ENCODE measurements at places on chromosomes 5 and 9.

DNA sequence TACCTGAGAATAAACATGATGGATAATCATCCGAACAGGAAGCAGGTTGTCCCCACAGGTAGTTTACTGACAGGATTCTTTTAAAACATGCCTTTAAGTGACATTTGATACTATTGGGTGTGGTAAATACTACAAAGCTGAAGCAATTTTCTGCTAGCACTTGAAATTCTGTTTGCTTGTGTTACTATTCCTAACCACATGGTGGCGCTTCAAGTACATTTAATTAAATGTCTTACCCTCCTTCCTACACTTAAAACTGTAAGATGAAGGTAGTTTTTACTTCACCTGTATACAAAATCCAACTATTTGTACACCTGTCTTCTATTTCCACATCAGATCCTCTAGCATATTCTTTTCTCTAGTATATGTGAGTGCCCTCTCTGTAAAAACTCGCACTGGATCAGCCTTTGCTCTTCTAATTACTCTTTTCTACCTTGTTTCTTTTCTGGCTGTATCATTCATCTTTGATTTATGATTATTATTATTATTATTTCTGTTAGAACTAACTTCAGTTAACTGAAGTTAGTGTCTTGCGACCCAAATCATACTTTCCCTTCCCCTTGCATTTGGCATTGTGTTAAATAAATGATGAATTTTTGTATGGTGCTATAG lies 18.4 kb downstream of the SLC25A46 start:
- DNase-seq: no peak

DNA sequence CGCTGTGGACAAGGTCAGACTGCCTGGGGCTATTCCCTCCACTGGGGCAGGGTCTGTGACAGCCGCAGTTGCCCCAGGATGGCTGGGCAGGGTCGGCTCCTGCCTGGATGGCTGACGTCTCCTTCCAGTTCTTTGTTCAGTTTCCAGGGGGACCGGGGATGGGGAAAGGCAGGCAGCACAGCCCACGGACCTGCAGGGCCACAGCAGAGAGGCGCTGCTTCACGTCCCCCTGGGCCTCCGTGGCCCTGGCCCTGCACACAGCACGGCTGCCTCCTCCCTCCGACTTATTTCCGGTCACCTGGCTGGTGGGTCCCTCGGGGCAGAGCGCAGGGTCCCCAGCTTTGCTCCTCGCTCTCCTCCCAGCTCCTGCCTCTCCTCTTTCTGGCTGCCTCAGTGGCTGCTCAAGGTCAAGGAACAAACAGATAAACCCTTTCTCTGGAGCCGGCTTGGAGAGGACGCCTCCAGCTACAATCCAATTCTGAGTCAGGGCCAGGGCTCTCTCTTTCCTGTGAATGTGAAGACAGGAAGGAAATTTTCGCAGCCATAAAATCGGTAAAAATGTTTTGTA lies 169.7 kb downstream of the C9orf50 start:
- DNase-seq: no peak

- no peak for DNase-seq
These were observed 316.5 kb downstream of the ICE1 start for GRCh38 chr5:5738797-5739489.

DNA sequence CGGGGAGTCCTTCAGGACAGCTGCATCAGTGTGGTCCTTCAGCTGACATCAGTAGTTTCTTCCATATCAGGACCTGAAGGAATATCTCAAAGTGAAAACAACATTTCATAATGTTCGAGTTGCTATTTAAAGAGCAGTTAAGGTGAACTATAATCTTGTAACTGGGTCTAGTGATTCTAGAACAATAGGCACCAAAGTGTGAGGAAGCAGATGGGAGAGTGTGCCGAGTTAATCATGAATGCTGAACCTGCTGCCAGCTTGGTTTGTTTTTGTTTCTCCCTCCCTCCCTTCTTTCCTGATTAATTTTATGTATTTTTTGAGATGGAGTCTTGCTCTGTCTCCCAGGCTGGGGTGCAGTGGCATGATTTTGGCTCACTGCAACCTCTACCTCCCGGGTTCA lies 3.6 kb upstream of the PTGR1 start:
- DNase-seq: no peak

DNA sequence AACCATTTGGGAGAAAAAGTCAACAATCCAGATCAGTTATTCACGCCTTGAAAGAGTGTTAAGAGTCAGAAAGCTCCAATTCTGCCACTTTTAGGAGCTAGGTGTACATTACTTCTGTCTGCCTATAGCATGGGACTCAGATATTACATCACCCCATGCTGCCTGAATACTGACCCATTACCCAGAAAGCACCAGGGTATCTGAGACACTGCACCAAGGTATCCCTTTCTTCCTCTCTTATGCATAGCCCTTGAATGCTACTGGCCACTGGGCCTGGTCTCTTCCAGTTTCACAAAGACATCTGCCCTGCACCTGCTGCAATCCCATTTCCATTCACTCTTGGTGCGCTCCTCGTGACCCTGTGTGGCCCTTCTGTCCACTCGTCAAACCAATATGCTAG lies 2.6 kb downstream of the STRBP start:
- DNase-seq: no peak

DNA sequence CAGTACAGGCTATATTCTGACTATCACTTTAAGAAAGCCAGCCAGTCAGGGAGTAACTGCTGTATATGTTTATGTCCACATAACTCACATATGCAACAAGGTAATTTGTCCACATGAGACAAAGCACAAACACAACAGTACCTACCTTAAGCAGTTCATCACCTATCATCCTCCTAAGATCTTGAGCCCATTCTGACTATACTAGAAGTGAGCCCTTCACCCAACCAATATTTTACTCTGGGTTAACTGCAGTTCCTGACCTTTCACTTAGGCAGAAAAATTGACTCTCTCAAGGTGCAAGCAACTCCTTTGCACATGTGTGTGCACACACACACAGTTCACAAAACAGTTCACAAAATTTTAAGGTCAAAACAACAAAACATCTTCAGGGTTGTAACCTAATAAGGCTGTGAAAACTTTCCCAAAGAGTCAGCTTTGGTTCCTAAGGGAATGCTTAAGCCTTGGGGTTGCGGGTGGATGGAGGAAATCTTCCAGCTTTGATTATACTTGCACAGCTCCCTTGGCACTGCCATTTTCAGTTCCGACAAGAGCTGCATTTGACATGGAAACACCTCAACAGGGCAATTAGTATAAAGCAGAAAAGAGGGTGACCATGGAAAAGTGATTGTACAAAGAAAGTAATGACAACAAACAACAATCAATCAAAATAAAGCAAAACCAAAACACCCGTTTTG lies 215.3 kb downstream of the NFIB start:
- no peak for DNase-seq

GRCh38 chr9:107584186-107584585 lies 94.6 kb upstream of the KLF4 start:
- no peak for DNase-seq

DNA sequence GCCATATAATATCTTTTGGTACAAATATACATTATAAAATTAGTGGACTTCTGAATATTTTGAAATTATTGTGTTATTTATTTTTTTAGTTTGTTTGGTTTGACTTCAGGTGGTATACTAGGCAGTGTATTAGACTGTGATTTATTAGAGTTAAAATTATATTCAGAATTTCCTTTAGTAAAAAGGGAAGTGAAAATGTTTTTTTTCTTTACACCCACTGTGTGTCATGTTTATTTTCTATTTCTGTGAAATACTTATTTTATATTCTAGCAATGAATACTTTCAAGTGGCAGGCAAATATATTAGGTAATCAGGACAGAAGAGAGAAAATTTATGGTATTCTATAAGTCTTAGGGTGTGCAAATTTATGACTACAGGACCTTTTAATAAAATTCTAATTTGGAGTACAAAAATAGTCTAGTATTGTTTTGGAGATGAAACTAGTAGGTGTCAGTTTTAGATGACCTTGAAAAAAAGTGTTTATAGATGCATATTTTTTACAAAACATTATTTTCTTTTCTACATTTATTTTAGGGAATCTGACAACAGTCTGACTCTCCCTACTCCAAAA lies 8.8 kb downstream of the CSNK1G3 start:
- no peak for DNase-seq
